A549 (cell line): ENCODE measurements at places on chromosomes 7 and 10. TPM values are rescaled to one million over a fixed set of nuclear protein-coding genes. Genes with fewer than 3 reads are reported as not detected.

PHKG1 gene
- 0.77 to 1.2 TPM (median 1.0 TPM) in 3 replicates for polyA plus RNA-seq

SUN1 gene
- polyA plus RNA-seq, result 55.5 to 60.7 TPM (median 57.5 TPM) in 3 replicates

FASTK gene
- 66.0 to 78.6 TPM (median 72.4 TPM) in 3 replicates for polyA plus RNA-seq

- no peak for DNase-seq
These were observed 145.9 kb downstream of the CREB5 start for GRCh38 chr7:28558236-28558635.

- no peak for DNase-seq
These were observed 124.3 kb upstream of the WNT16 start for GRCh38 chr7:121204537-121204936.

DNA sequence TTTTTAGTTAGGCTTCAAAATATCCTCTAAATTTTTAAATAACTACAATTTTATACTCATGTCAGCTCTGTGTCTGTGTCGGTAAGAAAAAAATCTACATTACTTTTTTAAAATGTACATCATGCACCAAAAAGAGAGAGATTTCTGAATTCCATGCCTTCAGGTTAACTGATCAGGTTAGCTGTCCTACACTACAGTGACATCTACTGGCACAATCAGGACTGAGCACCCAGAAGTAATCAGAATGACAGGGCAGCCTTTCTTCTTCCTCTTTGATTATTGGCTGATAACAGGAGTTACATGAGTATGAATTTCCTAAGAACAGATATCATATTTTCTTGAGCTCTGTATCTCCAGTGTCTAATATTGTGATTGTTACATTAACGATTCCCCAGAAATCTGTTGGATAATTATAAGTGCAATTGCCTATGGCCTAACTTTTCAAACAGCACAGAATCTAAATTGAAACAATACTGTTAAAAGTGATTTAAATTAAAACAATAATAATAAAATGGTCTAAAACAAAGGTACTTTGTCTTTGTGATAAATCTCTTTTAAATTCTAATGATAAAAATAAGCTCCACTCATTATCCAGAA, 41.8 kb upstream of the HYCC1 start:
- peak; percentile 38 for DNase-seq
